Activated naive CD4-positive, alpha-beta T cell (primary cell): ENCODE measurements at places on chromosomes 11 and 22.

GRCh38 chr11:126720539-126721235 lies 279.9 kb downstream of the KIRREL3 start:
- no peak for DNase-seq

DNA sequence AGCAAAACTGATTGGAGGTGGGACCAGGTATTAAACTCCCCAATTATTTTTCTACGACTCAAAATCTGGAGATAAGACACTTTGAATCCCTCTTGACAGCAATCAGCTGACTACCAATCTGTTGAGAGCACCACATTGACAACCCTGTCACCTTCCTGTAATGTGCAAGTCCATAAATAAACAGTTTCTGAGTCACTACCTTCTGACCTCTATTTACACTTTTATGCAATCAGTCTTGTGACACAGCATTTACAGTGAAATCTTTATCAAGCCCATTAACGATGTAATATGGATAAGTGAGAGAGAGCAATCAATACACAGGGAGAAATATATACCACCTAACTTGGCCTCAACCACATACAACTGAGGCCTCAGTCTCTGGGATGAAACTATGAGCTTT lies 283.7 kb upstream of the ANO5 start:
- DNase-seq: no peak

- no peak for DNase-seq
Observed at GRCh38 chr22:40817737-40818136, 1.4 kb downstream of the SLC25A17 start.

- no peak for DNase-seq
Observed at GRCh38 chr11:111153194-111153593, 92.3 kb upstream of the POU2AF2 start.

DNA sequence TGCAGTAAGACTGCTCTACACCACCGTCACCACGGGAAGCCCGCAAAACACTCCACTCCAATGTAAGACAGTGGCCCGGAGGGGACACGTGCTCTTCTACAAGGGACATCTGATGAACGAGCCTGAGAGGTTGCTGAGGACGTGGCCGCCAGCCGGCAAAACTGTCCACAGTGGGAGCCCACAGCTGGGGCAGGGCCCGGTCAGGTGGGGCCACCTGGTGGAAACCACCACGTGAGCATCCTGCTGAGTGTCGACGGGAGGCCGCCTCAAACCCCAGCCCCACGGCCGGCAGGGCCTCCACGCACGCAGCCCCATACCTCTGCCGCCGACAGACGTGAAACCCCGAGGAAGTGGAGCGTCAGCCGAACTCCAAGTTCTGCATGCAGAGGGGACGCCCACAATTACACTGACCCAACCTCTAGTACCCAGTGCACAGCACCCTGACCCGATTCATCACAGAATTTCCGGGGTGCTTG lies 42.6 kb downstream of the BRD1 start:
- DNase-seq: no peak

DNA sequence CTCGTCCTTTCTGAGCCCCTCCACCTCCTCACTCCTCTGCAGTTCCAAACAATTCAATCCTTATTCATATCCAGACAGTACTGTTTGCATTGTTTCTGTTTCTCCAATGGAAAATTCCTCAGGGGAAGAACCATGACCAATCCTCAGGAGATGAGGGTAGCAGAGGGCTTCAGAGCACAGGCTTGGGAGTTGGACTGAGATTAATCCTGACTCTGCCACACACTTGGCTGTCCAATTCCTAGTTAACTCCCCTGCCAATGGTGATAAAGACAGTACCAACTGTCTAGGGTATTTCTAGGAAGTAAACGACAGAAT lies 58.0 kb downstream of the MICAL3 start:
- DNase-seq: no peak

DNA sequence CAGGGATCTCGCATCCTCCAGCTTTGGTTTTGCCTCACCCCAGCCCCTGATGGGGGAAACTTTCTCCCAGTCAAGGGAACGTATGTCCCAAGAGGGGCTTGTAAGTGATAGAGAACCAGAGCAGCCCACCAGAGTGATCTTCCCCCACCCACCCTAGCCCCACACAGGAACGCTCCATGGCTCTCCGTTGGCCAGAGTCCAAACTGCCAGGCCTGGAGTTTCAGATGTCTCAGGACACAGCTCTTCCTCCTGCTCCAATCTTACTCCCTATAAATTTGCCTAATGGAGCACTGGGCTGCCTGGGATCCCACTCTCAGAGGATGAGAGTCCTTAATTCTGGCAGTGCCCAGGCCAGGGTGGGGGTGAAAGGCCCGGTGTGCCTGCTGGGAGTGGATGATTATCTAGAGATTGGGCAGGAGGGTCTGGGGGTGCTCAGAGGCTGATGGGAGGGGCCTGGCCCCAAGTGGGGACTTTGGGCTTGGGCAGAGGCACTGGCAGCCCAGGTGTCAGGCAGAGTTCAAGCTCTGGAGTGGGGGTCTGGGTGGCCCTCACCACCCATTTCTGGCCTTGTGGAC lies 79.9 kb downstream of the WNT7B start:
- DNase-seq: no peak

DNA sequence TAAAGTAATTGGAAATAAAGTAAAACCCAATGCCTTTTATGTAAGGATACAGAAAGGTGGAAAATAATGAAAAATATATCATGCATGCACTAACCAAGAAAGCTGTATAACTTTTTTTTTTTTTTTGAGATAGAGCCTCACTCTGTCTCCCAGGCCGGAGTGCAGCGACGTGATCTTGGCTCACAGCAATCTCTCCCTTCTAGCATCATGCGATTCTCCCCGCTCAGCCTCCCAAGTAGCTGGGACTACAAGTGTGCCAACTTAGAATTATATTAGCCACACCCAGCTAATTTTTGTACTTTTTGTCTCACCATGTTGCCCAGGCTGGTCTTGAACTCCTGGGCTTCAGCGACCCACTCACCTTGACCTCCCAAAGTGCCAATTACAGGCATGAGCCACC lies 4.5 kb downstream of the GGT5 start:
- no peak for DNase-seq

DNA sequence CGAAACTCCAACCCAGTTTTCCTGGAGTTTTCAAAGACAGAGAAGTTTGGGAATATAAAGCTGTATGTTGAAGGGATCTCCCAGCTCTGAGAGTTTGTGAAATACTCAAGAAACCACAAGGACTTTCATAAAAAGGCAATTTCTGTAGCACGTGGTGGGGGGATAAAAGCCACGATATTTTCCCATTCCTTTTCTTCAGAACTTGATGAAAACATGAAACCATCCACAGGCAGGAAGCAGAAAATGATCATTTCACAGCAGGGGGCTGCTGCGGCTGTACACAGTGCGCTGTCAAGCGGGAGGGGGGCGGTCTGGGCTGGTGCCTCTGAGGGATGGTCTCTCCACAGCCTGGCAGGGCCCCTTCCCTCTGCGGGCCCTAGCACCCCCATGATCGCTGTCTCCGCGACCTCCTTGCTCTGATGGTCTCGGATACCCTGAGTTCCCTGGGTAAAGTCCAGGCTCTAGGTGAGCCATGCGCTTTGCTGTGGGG lies 423.2 kb downstream of the MN1 start:
- DNase-seq: no peak

DNA sequence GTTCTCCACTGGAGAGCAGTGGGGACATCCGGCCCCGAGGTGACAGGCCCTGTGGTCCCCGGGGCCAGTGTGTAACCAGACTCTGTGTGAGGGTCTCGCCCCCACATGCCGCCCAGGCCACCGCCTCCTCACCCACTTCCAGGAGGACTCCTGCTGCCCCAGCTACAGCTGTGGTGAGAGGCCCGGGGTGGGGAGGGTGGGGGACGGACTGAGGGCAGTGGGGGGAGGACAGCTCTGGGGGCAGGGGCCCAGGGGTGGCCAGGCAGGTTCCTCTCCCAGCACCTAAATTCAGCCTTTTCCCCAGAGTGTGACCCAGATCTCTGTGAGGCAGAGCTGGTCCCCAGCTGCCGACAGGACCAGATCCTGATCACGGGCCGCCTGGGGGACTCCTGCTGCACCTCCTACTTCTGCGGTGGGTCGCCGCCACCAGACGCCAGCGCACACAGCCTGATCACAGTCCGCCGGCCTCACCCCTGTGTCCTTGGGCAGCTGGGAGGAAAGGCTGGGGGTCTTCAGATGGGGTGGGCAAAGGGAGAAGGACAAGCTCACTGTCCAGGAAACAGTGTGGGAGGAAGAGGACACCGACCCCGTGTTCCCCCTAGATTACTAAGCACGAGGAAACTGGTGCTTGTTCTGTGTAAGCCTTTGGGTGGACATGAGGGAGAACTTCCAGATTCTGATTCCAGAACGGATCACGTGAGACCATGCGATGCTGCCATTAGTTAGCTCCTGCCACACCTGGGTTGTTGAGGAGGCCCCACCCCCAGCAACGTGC lies 84.4 kb upstream of the MYOD1 start:
- DNase-seq: no peak

- DNase-seq: no peak
Observed at GRCh38 chr11:110071197-110071596, 22.0 kb upstream of the ZC3H12C start.

DNA sequence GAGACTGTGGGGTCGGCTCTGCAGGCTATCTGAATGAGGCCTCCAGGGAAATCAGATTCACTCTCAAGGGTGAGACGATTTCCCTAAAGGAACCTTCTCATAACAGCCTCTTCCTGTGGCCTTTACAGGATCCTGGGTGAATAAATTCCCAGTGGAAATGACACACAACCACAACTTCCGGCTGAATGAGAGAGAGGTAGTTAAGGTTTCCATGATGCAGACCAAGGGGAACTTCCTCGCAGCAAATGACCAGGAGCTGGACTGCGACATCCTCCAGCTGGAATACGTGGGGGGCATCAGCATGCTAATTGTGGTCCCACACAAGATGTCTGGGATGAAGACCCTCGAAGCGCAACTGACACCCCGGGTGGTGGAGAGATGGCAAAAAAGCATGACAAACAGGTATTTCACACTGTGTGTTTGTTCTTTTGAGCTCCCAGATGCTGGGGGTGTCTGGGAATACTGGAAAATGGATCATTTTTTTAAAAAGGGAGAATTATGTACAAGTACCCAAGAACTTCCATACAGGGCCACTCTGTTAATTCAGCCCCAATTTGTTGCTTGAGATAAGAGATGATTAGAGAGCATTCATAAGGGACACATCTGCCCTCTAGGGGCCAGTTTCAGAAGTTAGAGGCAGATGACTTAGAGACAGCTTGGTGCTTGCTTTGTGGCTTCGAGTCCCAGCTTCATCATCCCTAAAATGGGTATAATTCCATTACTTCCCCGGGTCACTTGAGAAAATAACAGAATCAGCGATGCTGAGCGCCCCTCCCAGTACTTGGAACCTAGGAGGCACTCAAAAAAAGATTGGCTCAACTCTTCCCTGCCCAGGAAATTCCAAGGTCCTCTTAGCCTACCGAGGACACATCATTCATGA lies 10.2 kb downstream of the SERPIND1 start:
- DNase-seq: no peak

DNA sequence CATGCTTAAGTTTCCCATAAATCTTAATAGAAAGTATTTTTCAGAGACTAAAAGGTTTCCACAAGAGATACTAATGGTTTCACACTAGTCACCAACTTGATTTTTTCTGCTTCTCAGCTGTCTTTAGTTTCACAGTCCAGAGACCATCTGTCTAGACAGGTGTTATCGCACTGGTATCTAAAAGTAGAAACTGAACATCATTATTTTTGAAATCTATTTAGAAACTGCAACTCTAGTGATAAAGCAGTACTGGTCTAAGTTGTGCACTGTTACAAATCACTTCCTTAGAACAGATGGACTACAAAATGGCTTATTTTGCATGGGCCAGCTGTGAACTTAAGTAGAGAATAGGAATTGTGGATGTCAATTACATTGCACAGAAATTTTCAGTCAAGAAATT lies 78.0 kb downstream of the CNTN5 start:
- no peak for DNase-seq

DNA sequence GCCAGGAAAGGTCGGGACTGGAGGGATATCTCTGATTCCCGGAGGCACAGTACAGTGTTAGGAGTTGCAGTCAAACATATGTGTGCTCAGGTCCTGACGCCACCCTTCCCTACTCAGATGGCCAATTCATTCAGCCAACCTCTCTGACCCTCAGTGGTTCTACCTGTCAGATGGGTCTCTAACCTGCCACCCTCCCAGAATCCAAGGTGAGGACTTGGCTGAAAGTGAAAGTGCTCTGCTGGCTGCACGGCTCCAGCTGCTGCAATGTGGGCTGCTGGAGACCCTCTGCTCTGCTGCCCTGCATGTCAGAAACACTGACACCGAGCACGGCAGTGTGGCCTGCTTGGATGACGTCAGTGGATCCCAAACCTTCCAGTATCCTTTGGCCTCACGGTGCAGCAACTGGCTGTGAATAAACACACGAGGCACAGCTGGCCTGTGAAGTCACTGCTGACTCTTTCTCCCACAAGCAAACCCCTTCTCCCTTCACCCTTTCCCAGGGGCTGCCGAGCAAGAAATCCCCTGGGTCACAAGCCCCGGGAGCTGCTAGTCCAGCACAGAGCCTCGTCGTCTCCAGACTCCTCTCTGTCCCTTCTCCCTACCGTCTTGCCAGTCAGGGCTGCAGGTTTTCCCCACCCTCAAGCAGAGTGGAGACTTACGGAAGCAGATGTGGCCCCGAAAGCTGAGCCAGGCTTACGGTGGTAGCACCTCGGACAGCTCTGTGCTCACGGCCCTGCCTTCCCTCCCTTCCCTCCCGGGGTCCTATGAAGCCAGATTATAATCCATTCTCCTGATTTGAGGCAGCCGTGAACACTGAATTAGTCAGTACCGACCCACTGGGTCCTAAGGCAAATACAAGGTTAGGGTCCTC lies 24.3 kb downstream of the KIAA0930 start:
- DNase-seq: no peak

DNA sequence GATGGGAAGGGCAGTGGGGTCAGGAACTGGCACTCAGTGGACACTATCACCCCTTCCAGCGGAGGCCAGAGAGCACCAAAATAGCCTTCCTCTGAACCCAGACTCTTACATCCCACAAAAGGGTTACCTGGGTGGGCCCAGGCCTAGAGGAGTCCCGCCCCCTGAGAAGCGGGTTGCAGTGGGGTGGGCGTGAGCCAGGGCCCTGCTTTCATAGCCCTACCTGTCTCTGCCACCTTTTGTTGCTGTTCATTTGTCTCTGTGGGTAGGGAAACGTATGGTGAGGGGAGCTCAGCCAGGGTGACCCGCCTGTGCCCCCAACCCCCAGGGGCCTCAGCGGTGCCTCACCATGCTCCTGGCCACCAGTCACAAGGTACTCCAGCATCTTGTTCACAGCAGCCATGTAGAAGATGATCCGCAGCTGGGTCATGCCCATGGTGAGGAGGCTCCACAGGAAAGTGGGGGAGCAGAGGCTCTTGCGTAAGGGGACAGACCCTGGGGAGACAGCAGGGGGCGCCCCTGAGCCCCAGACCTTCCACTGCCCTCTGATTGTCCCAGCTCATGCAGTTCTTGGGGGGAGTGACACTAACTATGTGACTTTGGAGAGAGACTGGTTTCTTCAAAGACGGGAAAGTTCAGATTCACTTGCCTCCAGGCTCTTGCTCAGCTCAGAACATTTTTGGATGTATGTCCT lies 24.0 kb downstream of the SLC43A1 start:
- peak; percentile 40 for DNase-seq
